ENCODE measurements at places on chromosomes 2 and 18.

- no peak for DNase-seq
Observed at GRCh38 chr18:67513280-67513679, 3.2 kb downstream of the DSEL start.

DNA sequence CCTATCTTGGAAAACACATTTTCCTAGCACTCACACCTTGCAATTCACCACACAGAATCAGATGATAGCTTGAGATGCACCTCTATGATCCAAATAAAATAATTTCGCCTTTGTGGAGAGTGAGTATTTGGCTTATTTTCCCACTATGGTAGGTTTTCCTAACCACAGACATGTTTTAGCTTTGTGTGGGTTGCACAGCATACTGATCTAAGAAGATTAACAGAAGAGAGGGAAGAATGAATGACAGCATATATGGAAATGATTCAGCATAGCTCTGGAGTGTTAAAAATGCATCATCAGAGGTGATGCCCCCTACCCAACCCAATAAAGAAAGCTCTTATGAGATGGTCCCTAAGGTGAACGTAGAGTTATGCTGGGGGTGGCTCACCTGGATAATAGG lies 72.5 kb downstream of the GCA start:
- DNase-seq, result no peak

DNA sequence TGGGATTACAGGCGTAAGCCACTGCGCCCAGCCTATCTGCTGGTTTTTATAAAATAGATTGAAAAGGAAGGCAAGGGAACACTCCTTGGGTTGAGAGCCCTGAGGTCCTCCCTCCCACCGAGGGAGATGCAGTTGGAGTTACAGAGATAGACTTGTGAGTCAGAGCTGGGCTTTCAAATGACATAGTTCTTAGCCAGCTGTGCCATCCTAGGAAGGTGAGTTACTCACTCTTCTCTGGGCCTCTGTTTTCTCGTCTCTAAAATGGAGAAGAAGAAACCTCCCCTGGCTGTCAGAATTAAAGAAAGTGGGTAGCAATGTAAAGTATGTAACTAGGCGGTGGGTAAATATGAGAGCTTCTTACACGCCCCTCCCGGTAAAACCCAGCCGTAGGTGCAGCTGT lies 2.4 kb downstream of the LRRFIP1 start:
- no peak for DNase-seq

GRCh38 chr2:237236188-237236587 lies 150.5 kb downstream of the COPS8 start:
- no peak for DNase-seq

DNA sequence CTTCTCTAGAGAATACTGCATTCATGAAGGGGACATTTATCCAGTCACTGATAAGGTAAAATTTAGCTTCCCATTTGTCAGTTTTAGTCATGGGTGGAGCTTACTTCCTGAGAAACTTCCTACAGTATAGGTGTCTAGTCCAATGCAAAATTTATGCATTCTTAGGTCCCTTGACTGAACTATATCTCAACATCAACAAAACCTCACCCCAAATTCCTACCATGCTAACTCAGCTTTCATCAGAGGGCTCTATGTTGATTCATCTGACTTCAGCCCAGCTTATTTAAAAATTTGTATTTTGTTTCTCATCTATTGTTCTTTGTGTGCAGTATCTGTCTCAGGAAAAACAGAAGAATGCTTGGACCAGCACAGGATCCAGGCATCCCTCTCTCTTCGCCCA lies 296.4 kb upstream of the ACVR2A start:
- no peak for DNase-seq

- DNase-seq, result peak; percentile 82
Observed at GRCh38 chr2:70029814-70030409, 57.4 kb upstream of the PCBP1 start.

- no peak for DNase-seq
Observed at GRCh38 chr2:203750346-203751068, 44.1 kb downstream of the CD28 start.

GRCh38 chr2:191152482-191153240 lies 1.9 kb upstream of the STAT4 start:
- no peak for DNase-seq

DNA sequence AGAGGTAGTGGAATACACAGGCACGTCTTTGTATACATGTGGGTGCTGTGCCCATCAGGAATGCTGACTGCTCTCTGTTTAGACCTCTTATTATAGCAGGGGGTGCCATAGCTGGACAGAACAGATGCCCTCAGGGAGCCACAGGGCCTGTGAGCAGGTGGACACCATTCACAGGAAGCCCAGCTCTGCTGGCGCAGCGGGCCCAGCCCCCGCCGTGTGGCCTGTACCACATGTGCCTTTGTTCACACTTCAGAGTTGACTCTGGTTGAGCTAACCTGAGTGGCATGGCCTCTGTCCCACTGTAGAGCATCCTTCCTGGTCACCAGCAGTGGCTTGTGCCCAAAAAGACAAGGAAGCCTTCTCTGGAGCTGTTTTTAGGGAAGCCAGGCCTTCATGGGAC lies 730.9 kb upstream of the ID2 start:
- no peak for DNase-seq

GRCh38 chr2:118520246-118520645 lies 327.2 kb downstream of the EN1 start:
- DNase-seq, result no peak

DNA sequence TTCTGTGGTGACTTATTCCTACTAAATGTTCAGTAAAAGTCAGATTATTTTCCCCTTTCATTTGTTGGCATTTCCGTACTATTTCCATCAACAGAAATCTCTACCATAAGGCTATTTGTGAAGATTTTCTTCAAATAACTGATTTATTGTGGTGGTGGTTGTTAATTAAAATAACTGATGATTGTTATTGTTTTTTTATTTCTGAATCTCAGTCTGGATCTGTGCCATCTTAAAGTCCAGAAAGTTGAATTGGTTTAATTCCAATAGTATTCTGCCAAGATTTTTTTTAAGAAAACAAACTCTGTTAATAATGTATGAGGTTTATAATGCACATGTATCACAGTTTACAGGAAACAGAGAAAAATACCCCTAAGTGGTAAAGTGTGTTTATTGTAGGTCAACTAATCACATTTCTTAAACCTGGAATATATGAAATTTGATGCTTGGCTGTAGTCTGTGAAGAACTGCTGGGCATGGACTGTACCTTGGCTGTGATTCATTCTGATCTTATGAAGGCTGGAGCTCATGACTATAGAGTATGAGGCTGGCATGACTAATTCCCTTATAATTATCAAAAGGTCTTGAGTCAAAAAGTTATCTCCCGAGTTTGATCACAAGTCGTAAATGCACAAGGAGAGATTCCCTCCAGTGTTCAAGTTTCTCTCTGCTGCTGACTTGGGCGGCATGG lies 134.2 kb upstream of the RND3 start:
- no peak for DNase-seq

DNA sequence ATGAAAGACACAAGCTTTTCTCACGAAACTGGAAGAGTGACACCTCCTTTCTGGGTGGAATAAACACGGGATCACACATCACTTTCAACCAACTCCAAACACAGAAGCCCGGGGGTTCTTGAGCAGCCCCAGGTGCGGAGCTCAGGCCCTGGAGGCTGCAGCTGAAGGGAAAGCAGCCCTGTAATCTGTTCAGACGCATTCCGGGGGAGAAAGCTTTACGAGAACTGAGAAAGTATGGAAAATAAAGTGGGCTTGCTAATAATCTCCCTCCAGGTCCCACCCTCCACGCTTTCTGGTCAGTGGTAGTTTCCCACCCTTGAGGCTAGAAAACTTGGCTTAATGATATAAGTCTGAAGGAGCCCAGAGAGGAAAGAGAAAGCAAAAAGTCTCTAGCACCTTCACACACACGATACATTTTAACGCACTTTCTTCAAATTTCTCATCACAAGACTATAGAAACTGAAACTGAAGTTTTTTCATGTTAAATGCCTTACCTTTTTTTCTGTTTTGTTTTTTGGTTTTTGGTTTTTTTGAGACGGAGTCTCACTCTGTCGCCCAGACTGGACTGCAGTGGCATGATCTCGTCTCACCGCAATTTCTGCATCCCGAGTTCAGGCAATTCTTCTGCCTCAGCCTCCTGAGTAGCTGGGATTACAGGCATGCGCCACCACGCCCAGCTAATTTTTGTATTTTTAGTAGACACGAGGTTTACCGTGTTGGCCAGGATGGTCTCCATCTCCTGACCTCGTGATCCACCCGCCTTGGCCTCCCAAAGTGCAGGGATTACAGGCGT lies 141.3 kb downstream of the AFF3 start:
- DNase-seq, result no peak

DNA sequence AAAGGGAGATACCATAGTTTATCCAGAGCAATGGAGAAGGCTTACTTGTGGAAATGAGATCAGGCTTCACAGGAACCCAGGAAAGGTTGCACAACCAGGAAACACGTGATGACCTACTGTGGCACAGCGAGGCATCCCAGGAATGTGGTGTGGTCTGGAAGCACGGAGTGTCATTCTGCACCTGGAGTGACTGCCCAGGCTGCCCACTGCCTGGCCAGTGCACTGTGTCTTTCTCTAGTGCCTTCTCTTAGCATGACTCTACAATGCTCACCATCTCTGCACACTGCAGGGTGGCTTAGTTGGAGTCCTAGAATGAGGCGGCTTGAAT lies 48.9 kb downstream of the CHST9 start:
- DNase-seq, result no peak

- DNase-seq, result no peak
Observed at GRCh38 chr2:54054271-54054670, 61.1 kb upstream of the ACYP2 start.

- DNase-seq, result no peak
Observed at GRCh38 chr2:217955881-217956493, 46.8 kb downstream of the TNS1 start.

DNA sequence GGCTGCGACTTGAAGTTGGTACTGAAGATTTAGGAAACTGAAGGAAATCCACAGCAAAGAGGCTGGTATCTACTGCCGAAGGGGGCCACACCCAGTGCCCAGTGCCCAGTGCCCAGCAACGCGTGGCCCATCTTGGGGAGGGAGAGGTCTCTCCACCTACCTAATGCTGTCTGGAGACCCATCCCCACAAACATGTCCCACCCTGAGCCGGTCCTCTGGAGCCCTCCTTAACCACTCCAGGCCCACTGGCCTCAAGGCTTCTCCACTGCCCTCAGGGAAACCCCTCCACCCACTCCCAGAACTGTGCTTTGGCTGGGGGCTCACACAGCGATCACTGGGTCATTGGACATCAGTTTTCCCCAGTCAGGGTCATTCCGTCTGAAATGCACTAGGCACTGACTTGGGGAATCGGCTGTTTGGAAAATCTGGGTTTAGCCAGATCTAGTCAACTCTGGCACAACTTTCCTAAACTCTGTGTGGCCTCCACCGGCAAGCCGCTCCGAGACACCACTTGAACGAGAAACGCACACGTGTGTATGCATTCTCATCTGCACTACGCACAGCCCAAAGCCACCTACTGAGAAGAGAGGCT lies 20.1 kb downstream of the GPR55 start:
- DNase-seq, result peak; percentile 19

DNA sequence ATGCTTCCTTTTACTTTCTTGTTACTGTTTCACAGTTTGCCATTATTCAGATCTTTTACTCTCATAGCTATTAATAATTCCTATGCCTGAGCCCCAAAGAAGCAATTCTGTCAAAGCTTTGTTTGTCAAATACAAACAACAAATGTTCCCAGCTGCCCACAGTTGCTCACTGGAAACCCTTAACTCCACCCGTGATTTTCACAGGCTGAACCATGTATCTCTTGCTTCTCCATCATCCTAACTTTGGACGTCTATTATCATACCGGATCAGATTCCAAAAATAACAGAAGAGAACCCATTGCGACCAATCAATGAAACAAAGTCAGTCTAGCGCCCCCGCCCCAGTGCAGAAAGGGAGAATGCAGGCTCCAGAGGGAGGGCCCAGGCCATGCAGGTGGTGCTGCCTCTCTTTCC lies 24.2 kb downstream of the COLEC12 start:
- peak; percentile 50 for DNase-seq

GRCh38 chr2:60296219-60296955 lies 257.1 kb downstream of the BCL11A start:
- no peak for DNase-seq

DNA sequence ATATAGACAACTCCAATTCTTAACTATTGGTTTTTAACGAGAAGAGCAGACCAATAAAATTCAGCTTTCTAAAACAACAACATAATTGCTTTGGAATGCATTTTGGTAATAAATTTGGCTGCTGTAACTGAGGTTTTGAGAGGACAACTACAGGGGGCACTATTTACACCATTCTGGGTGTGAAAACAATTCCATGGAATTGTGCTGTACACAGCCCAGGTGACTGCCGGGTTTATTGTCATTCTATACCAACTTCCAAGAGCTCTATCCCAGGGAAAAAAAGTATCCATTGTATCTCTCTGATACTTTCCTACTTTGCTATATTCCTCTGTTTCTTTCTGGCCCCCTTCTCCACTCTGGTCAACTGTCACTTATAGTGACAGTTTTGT lies 38.4 kb downstream of the IRS1 start:
- no peak for DNase-seq

DNA sequence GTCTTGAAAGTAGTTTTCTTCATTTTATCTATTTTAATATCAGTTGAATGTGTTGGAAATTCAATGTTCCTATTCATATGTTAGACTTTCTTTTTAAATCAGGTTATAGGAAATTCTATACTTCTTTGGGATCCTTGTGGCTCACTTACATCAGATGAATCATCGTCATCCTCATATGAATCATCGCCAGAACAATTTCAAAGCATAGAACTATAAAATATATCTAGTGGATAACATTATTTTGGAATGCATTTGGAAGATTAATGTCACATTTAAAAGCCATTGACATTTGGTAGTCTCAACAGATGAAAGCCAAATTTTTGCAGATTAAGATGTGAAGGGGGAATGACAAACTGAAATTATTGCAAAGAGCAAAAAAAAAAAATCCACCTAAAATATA lies 94.1 kb downstream of the FAM161A start:
- no peak for DNase-seq

- DNase-seq, result peak; percentile 52
Observed at GRCh38 chr2:26002632-26003310, 20.5 kb upstream of the KIF3C start.

DNA sequence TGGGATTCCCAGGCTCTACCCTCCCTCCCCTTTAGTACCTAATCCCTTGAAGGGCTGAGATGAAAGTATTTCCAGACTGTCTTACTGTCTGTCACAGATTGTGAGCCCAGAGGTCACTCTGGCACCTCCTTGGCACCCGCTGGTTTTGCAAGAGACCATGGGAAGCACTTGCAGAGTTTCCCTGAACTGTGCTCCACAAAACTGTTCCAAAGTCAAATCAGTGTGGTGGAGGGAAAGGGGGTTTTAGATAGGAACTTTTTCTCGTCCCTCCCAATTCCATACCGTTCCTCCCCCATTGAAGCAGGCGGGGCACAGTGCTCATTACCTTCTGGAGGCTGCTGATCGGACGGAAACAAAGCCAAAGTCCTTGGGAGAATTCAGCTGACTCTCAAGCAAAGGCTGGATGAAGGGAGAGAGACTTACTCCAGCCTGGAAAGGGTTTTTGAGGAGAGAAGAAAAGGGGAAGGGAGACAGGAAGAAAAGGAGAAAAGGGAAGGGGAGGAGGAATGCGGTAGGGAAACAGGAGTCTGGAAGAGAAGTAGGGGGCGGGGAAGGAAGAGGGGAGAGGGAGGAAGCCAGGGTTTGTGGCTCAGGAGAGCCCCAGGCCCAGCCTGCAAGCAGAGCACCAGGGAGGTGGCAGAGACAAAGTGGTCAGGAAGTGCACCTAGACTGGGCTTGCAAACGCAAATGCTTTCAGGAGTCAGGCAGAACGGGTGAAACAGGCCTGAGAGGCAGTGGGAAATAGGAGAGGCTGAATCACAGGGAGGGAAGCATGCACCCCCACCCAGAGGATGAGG lies 88.4 kb upstream of the SP3 start:
- peak; percentile 35 for DNase-seq

- DNase-seq, result no peak
Observed at GRCh38 chr2:47198985-47199451, 43.9 kb upstream of the STPG4 start.
